ENCODE measurements at places on chromosomes 6 and 20.

GRCh38 chr6:33288141-33288920 is 708 bp downstream of the WDR46 start:
- DNase-seq = no peak

- DNase-seq = peak; percentile 51
Measured at GRCh38 chr6:32845384-32845884, 1.6 kb upstream of the PSMB8 start.

DNA sequence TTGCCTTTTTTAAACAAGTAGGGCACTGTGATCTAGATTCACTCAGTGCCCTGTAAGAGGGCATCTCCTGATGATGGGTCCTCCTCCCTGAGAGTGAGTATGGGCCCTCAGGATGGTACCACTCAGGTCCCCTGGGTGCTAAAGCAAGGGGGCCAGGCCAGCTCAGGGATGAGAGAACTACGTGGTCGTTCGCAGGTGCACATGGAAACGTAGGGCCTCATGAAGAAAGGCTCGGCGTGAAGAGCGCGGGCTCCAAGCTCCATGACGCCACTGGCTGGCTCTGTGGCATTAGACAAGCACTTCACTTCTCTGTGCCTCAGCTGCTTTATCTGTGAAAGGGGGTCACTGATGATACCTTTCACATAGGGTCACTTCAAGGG is 50.7 kb downstream of the SYNJ2 start:
- no peak for DNase-seq

DNA sequence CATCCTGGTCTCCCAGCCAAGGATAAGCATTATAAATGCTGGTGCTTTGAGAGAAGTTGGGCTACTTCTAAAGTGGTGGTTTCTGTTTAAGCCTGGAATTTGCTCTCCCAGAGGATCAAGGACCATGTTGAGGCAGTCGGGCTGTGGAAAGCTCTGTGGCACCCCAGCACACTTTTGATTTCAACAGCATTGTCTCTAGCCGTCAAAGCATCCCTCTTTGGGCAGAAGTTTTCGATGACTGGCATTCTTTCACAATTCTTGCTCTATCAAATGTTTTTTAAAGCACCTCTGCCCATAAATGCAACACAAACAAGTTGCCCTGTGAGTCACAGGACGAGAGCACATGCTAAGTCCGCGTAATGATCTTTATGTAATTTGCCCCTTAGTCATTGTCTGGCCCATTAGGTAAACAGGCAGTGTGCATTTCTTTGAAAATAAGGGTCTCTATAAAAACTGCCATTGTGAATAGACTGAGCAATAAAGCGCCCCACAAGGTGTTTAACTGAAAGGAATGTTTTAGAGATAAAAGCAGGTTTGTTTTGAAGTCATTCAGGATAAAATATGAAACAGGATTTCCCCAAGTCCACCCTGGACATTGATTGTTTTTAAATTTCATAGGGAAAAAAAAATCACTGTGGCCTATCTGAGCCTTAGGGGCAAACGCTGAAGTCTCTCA is 44.7 kb upstream of the FOXQ1 start:
- no peak for DNase-seq

DNA sequence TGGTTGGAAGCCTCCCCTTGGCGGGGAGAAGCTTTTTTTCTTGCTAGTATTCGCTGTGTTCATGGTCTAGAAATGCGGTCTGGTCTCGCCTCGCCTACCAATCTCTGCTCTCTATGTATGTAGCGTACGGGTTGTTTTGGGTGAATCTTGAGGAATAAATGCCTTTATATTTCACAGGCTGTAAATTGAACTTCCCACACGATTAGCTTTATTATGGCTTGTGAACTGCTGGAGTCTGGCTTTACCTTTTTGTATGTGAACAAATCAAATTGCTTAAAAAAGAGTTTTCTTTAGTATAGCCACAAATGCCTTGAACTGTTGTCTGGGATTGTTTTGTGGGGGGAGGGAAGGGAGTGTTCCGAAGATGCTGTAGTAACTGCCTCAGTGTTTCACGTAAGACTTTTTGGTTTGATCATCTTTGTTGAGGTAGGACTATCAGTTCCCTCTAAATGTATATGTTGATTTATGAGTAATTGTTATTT is 2.2 kb downstream of the INSM1 start:
- no peak for DNase-seq

DNA sequence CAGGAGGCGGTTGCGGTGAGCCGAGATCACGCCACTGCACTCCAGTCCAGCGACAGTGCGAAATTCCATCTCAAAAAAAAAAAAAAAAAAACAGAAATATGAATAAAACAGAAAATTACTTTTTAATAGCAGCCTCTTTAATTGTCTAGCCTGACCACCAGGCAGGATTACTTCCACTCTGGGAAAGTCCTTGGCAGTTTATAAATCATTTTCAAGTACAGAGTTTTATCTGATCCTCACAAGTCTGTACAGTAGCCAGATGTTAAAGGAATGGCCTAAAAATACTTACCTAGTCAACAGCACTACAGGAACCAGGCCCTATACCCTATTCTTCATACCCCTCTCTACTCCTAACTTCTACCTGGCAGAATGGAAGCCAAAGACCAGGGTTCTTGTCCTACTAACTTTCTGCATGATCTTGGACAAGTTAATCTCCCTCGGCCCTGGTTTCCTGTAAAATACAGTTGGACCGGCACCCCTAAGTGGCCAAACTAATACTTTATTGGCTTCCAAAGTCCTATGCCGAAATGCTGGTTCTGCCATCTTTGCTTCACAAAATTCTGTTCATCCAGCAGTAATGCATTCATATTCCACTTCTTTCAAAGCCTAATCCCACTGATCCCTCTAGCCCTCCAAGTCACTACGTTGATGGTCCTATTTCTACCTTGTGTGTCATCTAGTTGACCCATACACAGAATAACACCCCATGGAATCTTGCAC is 1.9 kb downstream of the EIF2S2 start:
- no peak for DNase-seq

GRCh38 chr6:165823609-165824326 is 160.7 kb upstream of the PDE10A start:
- no peak for DNase-seq
